Esophagus squamous epithelium (tissue), 5 donors: ENCODE measurements at places on chromosomes 11 and 22.

GRCh38 chr11:59112494-59112893 is 5.5 kb downstream of the FAM111B start:
- no peak for DNase-seq

GRCh38 chr11:77410076-77410827 is 63.6 kb downstream of the PAK1 start:
- no peak for DNase-seq

DNA sequence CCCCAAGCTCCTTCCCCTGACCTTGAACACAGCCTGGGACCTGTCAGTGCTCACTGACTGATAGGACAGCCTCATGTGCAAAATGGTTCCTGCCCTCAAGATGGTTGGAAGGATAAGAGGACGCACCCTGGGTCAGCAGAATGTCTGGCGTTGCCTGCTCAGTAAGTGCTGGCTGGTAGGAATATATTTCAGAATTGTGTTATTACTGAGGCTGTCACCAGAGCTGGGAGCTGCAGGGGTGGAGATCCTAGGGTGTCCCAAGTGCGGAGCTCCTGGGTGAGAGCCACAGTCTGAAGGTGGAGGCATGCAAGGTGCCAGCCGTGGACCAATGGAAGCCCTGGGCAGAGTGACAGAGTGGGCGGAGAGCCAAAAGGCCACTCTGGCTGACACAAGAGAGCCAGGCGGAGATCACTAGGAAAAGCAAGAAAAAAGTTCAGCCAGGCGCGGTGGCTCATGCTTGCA is 1.0 kb upstream of the SEC14L4 start:
- no peak for DNase-seq

- DNase-seq, result no peak
Measured at GRCh38 chr11:126573325-126573978, 218.0 kb downstream of the ST3GAL4 start.

DNA sequence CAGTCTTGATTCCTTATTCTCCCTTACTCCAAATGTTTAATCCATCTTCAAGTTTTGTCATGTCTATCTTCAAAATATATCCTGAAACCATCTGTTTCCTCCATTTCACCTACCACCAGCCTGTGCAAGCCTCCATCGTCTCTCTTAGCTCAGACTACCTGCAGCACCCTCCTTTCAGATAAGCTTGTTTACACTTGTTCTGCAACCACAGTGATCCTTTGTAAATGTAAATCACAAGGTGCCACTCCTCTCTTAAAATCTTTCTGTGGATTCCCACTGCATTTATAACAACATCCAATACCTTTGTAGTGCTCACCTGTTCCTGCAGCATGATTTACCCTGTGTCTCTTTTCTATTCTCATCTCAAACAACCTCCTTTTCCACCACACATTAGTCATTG is 31.8 kb upstream of the GPR83 start:
- no peak for DNase-seq

- DNase-seq, result no peak
Measured at GRCh38 chr11:119262668-119263351, 54.1 kb downstream of the MCAM start.

- no peak for DNase-seq
Measured at GRCh38 chr11:57903441-57904123, 120.1 kb upstream of the OR9Q1 start.

DNA sequence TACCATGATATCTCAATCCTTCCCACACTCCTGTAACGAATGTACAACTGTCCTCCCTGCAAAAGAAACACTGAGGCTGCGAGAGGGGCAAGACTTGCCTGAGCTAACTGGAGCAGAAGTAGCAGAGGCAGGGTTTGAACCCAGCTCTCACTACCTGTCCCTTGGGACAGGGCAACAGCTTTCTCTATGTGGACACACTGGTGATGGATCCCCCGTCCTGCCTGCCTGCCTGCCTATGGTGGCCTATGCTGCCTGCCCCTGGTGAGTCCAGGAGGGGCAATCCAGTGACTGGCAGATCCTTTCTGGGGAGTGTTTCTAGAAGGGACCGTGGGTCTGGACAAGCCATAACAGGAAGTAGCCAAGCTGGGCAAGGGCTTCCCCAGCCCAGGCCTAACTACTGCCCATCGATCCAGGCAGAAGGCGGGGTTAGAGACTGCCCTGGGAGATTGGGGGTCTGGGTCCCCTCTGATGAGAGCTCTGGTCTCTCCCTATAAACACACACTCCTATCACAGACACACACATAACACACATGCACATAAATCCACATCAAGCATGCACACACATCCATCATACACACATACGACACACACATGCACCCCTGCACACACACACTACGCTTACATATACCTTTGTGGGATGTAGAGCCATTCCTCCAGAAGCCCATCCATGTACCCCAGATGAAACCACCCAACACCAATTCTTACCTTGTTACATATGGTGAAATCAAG is 1.1 kb upstream of the EMID1 start:
- no peak for DNase-seq

DNA sequence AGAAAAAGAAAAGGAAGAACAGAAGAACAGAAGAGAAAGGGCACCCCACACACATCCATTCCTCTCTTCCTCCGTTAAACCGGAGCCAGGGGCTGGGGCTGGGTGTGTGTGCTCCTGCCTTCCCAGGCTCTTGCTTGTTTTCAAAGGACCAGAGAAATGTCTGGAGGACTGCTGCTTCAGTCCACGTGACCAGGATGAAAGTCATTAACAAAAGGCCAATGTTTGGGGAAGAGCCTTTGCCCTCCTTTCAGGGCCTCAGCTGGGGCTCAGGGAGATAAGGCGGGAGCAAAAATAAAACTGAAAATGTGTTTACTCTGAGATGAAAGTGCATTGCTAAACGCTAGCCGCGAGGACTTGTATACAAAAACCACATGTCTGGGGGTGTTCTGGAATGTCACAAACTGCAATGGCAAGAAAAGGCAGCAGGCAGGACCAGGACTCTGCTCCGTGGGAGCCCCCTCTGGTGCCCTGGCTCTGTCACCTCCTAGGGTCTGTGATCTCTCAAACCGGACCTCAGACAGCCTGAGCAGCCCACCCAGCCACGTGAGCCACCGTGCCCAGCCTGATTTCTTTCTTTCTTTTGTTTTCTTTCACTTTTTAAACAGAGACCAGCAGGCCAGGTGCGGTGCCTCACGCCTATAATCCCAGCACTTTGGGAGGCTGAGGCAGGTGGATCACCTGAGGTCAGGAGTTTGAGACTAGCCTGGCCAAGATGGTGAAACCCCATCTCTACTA is 31.6 kb upstream of the MYH9 start:
- no peak for DNase-seq

- DNase-seq, result no peak
Measured at GRCh38 chr11:86608251-86608799, 64.1 kb downstream of the ME3 start.

DNA sequence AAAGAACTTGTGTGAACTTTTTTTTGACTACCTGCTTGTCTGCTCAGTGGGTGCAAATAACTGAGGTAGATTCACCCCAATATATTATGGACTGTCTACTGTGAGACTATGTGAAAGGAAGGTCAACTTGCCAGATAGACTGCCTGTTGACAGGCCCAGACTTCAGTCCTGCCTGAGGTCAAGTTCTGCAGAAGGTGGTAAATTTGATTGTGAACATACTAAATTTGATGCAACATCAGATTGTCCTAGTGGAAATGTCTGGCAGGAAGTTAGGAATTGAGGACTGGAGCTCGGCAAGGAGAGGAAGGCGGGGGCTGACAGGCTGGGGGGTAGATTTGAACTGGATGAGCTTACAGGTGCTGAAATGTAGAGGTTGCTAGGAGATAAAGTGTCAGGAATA is 140.7 kb downstream of the TTC28 start:
- no peak for DNase-seq

GRCh38 chr11:114076921-114077331 is 17.4 kb downstream of the ZBTB16 start:
- no peak for DNase-seq

DNA sequence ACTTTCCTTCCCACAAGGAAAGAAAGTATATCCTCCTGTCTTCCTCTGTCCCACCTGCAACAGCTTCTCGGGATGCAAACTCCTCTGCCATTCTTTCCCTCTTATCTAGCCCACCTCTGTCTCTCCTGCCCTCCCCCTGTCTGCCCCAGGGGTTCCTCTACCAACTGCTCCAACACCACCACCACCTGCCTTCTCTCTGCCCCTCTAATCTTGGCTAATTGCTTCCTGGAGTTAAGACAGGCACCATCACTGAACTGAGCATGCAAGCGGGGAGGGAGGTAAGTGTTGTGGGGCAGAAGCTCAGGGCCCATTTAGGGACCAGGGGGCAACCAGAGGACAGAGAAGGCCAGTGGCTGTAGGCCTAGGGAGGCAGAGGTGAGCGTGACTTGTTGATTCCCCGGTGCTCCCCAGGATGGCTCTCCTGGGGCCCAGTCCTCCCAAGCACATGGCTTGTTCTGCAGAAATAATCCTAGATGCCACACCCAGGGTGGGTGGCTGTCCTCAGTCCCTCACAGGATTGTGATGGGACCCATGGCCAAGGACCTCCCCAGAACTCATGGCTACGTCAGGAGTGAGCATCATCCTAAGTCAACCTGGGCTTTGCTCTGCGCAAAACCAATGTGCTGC is 111.1 kb downstream of the TP53I11 start:
- DNase-seq, result no peak

DNA sequence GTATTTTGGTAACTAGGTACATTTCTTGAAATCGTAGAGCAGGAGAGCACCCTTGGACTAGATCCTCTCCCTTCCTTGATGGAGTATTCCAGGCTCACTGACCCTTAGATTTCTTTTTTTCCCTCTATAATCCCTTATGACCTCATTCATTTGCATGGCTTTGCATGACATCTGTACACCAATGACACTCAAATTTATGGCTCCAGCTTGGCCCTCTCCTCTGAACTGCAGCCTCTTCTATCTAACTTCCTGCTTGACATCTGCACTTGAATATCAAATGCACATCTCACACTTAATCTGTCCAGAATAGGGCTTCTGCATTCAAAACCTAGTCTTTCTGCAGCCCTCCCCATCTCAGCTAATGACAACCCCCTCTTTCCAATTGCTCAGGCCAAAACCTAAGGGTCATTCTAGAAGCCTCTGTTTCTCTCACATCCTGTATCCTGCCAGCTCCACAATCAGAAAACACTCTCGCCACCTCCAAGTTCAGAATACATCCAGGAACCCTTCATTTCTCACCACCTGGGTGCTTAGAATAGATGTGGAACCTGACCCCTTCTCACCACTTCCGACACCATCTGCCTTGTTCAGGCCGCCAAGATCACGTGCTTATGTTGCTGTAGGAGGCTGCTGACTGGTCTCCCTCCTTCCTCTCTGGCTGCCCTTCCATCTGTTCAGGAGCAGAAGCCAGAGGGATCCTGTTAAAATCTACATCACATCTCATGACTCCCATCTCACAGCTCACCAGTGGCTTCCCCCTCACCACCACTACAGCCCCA is 138.9 kb upstream of the MTNR1B start:
- no peak for DNase-seq

- DNase-seq, result no peak
Measured at GRCh38 chr22:29670626-29671025, 49.2 kb upstream of the CABP7 start.

DNA sequence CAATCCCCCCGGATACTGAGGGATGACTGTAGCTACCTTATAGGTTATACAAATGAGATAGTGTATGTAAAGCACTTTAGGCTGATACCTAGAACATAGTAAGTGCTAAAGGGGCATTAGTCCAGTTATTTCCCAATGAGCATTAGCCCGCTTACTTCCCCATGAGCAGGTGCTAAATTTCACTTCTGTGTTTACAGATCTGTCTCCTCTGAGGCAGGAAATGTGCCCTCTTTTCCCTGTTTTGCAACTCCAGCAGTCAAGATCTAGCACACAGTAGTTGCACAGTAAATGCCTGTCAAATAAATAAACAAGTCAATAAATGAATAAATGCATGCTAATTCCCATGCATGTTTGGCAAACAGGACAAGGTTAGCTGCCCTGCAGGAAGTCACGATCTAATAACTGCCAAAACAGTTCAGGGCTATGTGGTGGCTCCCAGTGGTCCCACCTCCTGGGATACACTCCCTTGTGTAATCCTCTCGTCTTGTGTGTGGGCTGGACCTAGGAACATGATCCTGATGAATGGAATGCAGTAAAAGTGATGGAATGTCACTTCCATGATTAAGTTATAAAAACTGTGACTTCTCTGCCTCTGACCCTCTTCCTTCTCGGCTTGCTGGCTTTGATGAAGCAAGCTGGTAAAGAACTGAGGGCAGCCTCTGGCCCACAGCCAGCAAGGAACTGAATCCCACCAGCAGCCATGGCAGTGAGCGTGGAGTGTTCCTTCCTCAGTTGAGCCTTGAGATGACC is 459.0 kb downstream of the SOX6 start:
- DNase-seq, result no peak

- DNase-seq, result no peak
Measured at GRCh38 chr11:86056351-86056854, 12.5 kb downstream of the PICALM start.

DNA sequence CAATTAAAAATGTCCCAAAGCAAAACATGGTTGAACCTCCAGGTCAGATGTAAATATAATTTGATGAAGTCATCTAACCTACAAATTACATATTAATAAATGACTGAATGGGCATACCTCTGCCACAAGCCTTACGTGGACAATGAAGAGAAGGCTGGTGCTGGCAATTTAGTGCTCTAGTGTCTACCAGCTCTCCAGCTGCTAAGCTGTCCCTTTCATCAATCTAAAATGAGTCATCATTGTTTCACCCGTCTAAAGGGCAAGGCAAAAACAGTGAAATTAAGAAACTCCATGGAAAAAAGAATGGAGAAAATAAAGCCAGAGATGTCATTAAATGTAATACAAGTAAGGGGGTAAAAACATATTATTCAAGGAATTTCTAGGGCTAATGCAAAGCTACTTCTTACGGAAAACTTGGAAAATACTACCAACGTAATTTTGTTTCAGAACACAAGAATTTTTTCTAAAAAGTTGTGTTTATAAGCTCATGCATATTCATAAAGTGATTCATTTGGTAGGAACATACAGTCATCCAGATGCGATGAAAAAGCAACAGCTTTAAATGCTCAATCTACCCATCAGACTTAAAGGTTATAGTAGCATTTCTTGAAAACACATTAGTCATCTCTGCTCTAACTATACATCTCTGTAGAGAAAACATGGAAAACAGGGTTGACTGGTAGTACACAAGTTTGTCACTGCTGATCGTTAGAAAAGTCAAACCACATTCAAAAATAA is 71.5 kb downstream of the SIK3 start:
- DNase-seq, result no peak

GRCh38 chr22:49962012-49962750 is 1.6 kb downstream of the PIM3 start:
- DNase-seq, result no peak

DNA sequence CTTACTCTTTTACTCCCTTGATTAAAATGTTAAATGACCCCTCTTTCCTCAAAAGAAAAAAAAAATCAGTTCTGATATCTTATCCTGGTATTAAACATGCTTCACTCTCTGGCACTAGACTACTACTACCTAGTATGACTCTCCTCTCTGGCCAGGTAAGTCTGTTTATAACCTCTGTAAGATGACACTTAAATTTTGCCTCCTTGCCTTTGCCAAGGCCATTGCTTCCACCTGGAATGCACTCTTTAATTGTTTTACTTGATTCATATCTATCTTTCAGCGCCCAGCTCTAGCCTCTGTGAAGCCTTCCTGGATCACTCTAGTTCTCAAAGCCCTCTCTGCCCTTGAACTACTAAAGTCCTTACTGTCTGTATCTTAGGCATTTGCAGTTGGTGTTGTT is 170.4 kb downstream of the ETS1 start:
- no peak for DNase-seq

GRCh38 chr11:18802381-18803257 is 11.0 kb upstream of the PTPN5 start:
- DNase-seq, result no peak

GRCh38 chr11:94077552-94078293 is 50.9 kb upstream of the PANX1 start:
- no peak for DNase-seq
